ENCODE measurements at places on chromosomes 7 and 10. TPM values are rescaled to one million over a fixed set of nuclear protein-coding genes. Genes with fewer than 3 reads are reported as not detected.

BTBD16 gene
- total RNA-seq: not detected

- DNase-seq: no peak
Observed at GRCh38 chr10:77768039-77768438, 130.4 kb upstream of the KCNMA1 start.

MACROH2A2 gene
- 14.7 TPM for total RNA-seq

GRCh38 chr10:60417901-60418300 lies 28.2 kb upstream of the ANK3 start:
- no peak for DNase-seq

ADCY1 gene
- 4.8 TPM for total RNA-seq

- DNase-seq: no peak
Observed at GRCh38 chr10:122780391-122780790, 65.3 kb downstream of the CUZD1 start.

DNA sequence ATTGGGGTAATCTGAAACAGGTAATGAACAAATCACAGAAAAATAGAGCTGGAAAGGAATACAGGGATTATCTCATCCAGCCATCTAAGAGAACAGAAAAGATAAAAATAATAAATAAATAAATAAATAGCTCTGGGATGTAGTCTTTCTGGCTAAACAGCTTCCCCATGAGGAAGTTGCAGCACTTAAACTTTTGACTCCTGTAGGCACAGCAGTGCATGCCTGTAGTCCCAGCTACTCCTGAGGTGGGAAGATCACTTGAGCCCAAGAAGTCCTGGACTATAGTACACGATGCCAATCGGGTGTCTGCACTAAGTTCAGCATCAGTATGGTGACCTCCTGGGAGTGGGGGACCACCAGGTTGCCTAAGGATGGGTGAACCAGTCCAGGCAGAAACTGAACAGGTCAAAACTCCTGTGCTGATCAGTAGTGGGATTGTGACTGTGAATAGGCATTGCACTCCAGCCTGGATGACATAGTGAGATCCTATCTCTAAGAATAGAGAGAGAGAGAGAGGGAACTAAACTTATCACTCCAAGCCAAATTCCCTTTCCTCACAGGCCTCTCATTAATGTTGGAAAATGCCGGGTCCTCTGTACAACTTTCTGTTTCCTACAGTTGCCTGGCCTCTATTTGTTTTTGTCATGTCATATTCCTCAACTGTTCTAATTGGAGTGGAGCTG lies 61.7 kb upstream of the CDK13 start:
- no peak for DNase-seq

DNA sequence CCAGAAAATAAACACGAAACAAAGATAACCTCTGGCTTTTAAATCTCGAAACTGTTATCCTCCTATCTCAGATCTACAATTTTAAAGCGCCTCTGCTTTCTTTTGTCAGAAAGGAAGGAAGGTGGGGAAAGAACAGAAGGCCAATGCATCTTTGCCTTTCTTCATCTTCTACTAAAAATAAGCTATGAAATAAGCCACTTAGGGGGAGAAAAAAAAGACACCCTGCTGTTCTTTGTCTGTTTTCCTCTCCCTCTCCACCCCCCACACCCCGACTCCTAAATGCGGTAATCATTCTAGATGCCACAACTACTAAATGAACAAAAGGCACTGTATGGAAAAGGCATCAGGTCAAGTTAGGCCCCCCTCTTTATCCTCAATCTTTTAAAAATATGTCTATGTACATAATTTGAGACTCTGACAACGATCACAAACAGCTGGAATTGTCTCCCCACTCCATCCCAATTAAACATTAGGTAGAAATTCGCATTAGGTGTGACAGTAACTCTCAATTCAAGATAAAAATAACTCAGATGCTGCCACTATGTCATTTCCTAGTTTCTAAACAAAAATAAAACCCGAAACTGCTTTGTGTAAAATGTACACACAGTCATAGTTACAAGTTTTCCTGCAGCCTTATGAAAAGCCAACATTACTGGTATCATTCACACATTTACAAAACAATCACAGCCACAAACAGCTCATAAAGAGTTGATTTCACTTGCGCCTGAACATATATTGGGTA lies 2.4 kb downstream of the UBE2H start:
- no peak for DNase-seq
